Activated T-cell treated with anti-CD3 and anti-CD28 coated beads, Interleukin-2, amount 50 U/mL, for 72 hours (primary cell): ENCODE measurements at places on chromosomes 2 and 18. TPM values are rescaled to one million over a fixed set of nuclear protein-coding genes. Genes with fewer than 3 reads are reported as not detected.

DNA sequence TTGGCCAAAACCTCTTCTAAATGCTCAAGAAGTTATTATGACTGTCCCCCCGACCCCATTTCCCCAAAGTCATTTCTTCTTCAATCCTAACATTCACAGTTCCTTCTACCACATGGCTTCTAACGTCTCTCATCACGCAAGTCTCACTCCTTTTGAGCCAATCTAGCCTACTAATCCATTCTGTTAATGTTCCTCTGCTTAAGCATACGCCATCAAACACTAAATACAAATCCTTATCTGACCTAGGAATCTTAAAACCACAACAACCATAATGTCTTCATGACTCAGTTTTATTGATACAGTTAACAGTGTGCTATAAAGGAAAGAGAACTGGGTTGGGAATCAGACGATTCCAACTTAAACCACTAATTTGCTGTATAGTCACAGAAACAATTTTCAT, 23.9 kb downstream of the HNRNPLL start:
- no peak for DNase-seq

Gene HADHA
- total RNA-seq = 108 TPM

DNA sequence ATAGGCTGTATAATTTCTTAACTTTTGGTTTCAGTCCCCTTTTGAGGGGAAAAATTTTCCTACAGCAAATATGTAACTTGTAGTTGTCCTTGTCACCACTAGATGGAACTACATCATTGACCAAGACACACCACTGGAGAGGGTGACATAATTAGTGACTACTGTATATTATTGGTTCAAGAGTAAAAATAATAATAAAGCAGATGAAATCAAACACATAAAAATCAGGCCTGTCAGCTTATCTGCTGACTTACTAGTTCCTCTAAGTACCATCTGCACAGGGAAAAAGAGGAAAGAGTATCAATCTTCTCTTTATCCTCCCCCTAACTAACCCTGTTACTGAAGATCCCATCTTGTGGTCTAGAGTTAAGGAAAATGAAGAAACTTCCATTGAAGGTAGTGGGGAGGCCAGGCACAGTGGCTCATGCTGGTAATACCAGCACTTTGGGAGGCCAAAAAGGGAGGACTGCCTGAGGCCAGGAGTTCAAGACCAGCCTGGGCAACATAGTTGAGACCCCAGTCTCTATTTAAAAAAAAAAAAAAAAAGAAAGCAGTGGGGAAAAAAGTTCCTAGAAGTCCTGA, 29.6 kb upstream of the ENOSF1 start:
- DNase-seq = no peak

DNA sequence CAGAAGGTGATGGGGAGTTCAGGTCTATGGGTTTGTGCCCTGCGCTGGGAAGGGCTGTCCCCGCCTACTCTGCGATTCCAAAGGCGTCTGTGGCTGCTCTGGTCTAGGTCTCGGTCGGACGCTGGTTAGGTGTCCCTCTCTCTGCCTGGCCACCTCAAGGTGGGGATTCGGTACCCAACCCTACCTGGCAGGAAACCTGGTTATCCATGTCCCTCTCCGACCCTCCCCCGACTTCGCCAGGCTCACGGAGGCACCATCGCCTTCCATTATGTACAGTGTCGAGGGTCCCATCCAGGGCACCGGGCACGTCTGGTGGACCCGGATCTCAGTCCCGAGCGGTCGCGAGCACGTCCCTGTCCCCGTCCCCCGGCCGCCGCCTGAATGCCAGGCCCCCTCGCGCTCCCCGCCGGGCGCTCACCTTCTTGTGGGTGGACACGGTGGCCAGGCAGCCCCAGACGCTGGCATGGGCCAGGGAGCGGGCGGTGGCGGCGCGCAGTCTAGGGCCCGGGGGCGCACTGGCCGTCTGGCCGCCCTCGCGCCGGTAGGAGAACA, 628 bp downstream of the CREG2 start:
- DNase-seq = no peak

Gene NT5C1B
- not detected for total RNA-seq

Gene CYTIP
- 460 TPM for total RNA-seq

Gene GPR75
- 1.2 TPM for total RNA-seq

- DNase-seq = no peak
Observed at GRCh38 chr2:28904802-28905457, 10.5 kb downstream of the WDR43 start.

DNA sequence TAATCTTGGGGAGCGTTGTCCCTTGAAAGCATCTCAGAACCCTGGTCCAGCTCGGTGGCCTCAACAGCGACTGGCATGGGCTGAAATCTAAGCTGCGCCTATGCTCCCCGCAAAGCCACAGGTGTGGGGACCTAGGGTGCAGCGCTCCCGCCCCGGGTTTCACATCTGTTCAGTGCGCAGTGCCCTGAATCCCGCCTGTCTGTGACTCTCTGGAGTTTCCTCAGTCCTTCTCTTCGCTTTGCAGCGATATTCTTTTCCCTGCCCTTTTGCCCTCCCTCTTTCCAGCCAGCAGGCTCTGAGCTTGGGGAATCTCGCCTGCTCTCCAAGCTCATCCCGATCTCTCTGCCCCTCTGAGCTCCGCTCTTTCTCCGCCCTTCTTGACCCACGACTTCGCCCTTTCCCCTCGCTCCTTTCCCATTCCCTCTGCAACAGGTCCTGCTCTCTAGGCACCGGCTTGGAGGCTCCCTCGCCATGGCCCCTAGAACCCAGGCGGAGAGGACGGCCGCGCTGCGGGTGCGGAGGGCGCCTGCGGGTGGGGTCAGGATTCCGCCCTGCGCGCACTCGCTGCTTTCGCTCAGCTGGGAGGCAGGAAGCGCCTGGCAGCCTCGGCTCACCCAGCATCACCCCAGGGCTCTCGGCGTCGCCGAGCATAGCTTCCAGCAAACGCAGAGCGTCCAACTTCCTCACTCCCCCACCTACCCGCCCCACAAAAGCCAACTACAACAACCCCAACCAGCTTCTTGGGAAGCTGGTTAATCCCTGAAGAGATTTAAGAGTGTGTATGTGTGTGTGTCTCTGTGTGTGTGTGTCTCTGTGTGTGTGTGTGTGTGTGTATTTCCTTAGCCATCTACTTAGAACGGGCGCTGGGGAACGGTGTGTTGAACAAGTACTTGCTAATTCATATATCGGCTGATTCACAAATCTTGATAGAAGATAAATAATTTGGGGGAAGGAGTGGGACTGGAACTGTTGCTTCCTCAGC, 1.1 kb downstream of the GRP start:
- no peak for DNase-seq

DNA sequence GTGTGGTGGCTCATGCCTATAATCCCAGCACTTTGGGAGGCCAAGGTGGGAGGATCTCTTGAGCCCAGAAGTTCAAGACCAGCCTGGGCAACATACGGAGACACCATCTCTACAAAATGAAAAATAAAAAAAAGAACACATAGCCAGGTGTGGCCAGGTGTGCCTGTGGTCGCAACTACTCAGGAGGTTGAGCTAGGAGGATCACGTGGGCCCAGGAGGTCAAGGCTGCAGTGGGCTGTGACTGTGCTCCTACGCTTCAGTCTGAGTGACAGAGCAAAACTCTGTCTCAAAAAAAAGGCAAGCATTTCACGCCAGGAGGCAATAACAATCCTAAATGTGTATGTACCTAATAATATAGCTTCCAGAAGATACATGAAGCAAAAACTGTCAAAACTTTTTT, 27.8 kb downstream of the USP40 start:
- no peak for DNase-seq

DNA sequence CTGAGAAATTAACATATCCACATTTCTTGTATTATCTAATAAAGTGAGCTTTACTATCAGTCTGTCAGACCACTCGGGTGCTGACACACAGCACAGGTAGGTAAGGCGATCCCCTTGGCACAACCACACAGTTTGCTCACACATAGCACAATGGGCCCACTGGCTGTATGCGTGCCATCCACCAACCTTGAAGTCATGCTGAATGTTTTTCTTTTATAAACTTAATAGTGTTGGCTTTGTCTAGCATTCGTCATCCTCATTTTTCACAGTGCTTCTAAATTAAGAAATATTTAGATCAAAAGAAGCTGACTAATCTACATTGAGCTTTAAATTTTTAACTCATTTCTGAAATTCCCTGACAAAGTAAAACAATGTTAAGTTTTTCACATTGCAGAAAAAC, 50.0 kb upstream of the PAPOLG start:
- no peak for DNase-seq

Gene VWC2L
- total RNA-seq = not detected

GRCh38 chr18:7259475-7259874, 28.6 kb downstream of the LRRC30 start:
- no peak for DNase-seq

DNA sequence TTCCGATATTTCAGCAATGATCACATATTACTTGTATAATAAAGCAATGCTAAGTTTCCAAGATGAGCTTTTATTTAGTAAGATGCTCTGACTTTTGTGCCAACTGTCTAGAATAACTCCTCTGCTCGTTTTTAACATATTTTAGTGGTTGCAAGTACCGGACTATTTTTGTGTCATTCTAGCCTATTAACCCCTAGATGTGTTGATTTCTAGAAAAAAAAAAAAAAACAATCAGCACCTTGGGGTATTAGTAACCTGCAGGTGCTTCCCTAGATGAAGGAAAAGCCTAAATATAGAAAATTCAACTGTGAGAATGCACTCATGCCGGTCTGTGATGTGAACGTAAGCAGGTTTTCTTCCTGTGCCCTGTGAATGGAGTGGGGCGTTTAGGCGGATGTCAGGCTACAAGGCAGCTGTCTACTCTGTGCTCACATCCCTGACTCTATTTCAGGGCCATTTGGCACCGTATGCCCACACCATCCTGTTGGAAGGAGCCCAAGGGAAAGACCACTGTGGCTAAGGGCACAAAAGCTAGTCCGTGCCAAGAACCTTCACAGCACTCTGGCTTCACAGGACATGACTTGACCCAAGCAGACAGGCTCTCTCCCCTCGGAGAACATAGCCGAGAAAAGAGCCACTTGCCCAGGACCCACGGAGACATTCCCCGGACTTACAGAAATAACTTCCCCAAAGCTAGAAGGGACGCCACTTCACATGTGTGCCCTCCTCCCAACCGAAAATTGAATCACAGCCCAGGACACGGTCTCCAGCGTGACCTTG, 60.9 kb upstream of the AGAP1 start:
- DNase-seq = no peak

GRCh38 chr2:25586726-25587144, 86.6 kb downstream of the DTNB start:
- peak; percentile 61 for DNase-seq

DNA sequence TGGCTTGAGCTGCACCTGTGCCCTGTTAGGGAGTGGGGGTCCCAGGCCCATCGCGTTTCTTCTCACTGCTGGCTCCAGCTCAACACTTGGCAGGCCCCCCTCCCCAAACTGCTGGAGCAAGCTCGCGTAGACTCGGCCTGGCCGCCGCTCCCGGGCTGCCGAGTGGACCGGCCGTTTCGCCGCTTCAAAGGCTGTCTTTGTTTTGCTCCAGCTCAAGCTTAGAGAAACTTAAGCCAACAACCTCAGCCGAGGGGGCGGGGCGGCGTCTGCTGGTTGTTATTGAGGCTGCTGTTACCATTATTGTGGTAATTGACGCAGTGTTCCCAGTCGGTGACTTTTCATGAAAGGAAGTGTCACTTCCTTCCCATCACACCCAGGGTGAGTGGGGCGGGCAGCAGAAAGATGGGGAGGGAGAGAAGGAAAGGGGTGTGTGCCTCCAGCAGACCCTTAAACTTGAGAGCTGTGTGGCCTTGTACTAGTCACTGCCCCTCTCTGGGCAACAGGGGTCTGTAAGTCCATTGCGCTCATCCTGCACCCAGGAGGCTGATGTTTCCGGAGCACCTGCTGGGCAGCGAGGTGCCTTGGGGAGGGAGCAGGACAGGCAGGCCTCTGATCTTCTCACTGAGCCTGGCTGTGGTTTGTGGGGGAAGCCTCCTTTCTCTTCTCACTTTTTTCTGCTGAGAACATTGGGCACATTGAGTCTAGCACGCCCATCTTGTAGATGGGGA, 2.1 kb downstream of the ARID5A start:
- peak; percentile 84 for DNase-seq

- DNase-seq = no peak
Observed at GRCh38 chr2:121486191-121486790, 44.4 kb upstream of the RNU4ATAC start.

Gene ACKR3
- 0.83 TPM for total RNA-seq

Gene TTN
- total RNA-seq = 6.6 TPM

Gene FOXD4L1
- total RNA-seq = not detected

Gene SPATA3
- total RNA-seq = 1.9 TPM
